ENCODE measurements at places on chromosomes 5 and 9.

- DNase-seq: peak; percentile 75
Measured at GRCh38 chr9:114396558-114397218, 8.9 kb upstream of the AKNA start.

- DNase-seq: peak; percentile 53
Measured at GRCh38 chr9:71285191-71285656, 163.8 kb upstream of the TRPM3 start.

DNA sequence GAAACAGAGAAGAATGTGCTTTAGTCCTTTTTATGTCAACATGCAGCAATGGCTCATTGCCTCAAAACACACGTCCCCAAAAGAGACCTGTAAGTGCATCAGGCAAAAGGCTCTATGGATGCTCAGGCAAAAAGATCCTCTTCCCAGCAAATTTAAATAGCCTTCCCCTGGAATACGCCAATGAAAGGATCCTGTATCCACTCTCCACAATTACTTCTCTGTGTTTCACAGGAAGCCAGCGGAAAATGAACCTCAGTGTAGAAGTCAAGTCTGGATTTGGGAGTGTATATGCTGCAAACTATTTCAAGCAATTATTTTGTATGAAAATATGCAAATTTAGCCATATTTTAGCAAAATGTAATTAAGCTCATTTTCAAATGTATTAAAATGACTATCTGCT lies 217.9 kb downstream of the EPB41L4A start:
- DNase-seq: no peak

DNA sequence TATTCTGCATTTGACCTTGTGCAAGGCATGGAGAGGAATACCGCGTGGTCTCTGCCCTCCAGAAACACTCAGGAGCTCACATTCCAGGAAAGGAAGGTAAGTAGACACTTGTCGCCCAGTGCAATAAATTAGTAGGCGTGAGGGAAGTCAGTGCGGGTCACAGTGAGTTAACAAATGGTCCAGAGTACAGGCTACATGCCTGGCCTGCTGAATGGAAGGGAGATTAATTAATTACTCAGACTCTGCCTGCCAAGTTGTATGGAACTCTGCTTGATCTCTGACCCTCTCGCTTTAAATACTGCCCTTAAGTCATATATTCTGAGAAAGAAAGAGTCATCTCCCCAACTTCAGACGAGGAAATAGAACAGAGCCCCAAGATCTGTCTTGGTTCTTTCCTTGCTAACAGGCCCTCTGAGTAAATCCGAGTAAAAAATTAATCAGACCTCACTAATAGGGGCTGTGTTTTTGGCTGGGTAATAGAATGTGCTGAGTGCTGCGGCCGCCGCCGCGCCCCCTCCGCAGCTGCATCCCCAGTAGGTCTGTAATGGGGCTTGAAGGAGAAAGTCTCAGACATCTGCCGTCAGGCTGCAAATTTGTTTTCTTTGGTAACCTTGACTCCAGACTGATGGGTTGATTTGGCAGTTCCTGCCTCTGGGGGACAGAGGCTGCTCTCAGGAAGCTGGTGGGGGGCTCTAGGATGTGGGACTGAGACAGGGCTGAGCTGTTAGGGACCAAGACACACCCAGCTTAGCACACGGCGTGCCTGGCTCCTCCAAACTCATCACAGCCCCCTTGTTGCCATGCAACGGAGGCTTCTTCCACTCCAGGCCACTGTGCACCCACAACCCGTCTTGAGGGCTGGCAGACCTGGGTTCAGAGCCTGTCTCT lies 144.4 kb downstream of the NSG2 start:
- DNase-seq: peak; percentile 53

- no peak for DNase-seq
Measured at GRCh38 chr5:113380807-113381326, 53.9 kb downstream of the TSSK1B start.

DNA sequence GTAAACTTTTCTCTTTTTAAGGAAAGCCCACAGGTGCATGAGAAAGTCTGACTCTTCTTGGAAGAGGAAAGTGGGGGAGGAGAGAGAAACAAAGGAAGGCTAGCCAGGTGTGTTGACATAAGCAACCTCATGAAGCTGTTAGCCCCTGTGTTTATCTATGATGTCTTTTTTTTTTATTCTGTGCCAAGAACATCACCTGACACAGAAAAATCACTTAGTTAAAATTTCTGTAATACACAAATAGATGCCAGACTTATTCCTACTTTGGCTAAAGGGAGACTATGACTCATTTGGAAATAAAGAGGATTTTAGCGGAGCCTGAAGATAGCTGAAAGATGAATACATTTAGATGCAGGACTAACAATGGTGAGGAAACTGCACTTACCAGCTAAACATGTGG lies 58.3 kb downstream of the BAAT start:
- no peak for DNase-seq

- no peak for DNase-seq
Measured at GRCh38 chr5:167104351-167104750, 1187.1 kb upstream of the WWC1 start.

DNA sequence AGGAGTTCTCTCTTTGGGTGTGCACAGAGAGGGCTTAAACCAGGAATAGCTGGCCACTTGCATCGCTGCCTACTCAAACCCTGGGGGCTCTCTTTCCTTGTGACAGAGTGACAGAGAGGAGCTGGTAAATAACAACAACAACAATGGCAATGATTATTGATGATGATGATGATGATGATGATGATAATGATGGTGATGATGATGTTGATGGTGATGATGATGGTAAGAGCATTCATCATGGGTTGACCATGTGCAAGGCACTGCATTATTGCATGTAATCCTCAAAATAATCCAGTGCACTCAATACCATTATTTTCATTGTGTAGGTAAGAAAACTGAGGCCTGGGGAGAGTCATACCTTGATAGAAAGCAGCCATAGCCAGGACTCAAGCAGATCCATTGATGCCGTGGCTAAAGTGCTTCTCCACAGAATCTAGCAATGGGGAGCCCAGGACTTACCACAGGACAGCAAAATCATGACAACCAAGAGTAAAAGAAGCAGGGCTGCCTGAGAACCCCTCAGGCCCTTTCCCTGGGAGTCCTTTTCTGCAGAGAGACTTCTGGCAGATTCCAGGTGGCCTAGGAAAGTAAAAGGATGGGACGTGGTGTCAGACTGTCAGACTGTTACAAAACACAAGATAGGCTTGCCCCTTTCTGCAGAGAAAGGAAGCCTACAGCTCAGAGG lies 4.8 kb downstream of the FOXI1 start:
- no peak for DNase-seq

GRCh38 chr5:66230551-66230950 lies 86.5 kb downstream of the SREK1 start:
- DNase-seq: no peak

DNA sequence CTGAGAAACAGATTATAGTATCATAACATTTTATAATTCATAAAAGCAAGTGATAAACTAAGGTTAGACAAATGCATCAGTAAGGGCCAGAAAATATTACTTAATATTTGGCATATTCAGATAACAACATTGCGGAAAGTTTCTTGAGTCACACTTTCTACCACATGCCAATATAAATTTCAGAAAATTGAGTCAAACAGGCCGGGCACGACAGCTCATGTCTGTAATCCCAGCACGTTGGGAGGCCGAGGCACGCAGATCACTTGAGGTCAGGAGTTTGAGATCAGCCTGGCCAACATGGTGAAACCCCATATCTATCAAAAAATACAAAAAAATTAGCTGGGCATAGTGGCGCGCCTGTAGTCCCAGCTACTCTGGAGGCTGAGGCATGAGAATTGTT lies 47.1 kb downstream of the SLC38A9 start:
- DNase-seq: no peak

GRCh38 chr5:135032999-135033861 lies 798 bp downstream of the PITX1 start:
- DNase-seq: peak; percentile 71

GRCh38 chr5:87185838-87186237 lies 81.8 kb upstream of the RASA1 start:
- DNase-seq: no peak

GRCh38 chr5:52554293-52554692 lies 233.4 kb upstream of the ITGA1 start:
- DNase-seq: no peak

- no peak for DNase-seq
Measured at GRCh38 chr5:142478113-142478512, 153.3 kb upstream of the SPRY4 start.

GRCh38 chr5:83973925-83974815 lies 253.5 kb upstream of the HAPLN1 start:
- no peak for DNase-seq

GRCh38 chr9:7103771-7104170 lies 346.0 kb downstream of the KDM4C start:
- no peak for DNase-seq

- DNase-seq: no peak
Measured at GRCh38 chr5:37926732-37927131, 86.9 kb upstream of the GDNF start.

DNA sequence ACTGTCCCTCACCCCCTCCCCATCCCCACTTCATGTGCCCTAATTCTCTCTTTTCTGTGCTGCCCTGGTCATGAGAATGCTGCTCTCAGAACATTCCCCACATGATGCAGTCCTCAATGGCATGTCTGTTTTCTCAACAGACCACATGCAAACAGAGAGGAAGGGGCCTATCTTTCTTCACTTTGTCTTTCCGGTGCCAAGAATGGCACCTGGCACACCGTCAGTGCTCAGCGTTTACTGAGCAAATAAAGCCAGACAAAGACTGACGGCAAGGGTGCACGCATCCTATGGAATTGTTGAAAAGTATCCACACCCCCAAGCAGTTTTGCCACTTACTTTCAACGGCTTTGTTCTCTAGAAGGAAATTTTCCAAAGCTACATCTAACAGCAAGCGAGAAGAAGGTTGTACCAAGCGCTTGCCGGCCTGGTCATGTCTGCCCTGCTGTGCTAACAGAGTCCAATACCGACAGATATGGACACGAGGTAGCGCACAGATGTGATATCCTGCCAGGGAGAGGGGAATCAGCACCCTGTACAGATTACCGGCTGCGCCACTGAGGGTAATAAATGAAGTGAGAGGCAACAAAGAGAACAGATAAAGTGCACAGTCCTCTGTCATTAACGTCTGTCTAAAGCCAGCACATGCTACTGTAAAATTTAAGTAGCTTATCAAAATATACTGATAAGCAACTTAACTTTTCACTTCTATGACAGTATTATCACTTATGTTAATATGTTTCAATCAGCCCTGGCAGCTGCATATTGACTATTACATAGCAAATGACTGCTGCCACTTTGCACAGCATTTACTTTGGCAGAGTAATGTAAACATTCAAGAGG lies 251.7 kb downstream of the DENND1A start:
- no peak for DNase-seq

- no peak for DNase-seq
Measured at GRCh38 chr9:13992138-13993088, 321.5 kb downstream of the NFIB start.

DNA sequence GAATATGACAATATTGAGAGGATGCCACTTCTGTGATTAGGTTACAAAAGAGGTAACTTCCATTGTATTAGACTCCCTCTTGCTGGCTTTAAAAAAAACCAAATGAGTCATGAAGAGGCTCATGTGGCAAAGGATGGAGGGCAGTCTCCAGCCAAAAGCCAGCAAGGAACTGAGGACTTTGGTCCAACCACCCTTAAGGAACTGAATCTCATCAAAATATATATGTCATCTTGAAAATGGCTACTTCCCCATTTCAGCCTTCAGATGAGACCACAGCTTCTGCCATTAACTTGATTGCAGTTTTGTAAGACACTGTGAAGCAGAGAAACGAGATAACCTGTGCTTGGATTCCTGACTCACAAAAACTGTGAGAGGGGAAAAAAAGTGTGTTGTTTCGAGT lies 15.5 kb upstream of the TRIM32 start:
- no peak for DNase-seq

DNA sequence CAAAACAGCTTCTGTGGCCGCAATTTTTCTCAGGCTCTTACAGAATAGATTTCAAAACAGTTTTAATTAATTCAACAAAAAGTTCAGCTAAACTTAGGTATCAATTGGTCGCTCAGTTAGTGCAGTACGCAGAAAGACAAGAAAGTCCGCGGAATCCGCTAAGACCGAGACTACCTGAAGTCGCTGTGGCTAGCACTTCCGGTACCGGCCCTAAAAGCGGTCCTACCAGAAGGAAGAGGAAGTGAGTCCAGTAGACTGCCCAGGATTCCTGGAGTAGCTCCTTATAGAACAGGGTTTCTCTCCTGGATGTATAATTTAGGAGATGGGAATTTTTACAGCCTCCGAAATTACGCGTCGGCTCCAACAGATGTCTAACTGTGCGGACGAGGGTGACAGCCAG lies 16.6 kb upstream of the PCDHB2 start:
- no peak for DNase-seq

- peak; percentile 45 for DNase-seq
Measured at GRCh38 chr9:126615791-126616447, 2.2 kb downstream of the LMX1B start.
